ENCODE measurements at places on chromosomes 5 and 9.

DNA sequence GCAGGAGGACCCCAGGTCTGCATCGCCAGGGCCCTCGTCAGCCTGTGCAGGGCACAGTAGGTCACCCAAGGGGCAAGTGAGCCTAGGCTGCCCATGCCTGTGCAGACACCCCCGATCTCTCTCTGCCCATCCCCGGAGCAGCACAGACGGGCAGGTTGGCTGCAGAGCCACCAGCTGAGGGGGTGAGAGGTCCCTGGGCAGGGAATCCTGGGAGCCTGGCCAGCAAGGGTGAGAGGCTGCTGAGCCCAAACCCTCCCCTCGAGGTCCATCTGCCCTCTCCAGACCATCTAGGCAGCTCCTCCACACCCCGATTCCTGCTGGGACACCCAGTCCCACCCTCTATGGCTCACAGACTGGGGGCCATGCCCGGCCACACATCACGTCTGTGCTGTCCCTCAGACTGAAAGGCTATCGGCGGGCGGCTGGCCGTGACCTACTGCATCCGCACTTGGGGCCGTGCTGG lies 2.8 kb upstream of the DPP7 start:
- no peak for DNase-seq

- DNase-seq, result no peak
Observed at GRCh38 chr5:94093300-94093699, 351.9 kb upstream of the POU5F2 start.

GRCh38 chr5:13860146-13860545 lies 84.3 kb downstream of the DNAH5 start:
- no peak for DNase-seq

- no peak for DNase-seq
Observed at GRCh38 chr9:137221506-137222111, 431 bp downstream of the RNF208 start.

DNA sequence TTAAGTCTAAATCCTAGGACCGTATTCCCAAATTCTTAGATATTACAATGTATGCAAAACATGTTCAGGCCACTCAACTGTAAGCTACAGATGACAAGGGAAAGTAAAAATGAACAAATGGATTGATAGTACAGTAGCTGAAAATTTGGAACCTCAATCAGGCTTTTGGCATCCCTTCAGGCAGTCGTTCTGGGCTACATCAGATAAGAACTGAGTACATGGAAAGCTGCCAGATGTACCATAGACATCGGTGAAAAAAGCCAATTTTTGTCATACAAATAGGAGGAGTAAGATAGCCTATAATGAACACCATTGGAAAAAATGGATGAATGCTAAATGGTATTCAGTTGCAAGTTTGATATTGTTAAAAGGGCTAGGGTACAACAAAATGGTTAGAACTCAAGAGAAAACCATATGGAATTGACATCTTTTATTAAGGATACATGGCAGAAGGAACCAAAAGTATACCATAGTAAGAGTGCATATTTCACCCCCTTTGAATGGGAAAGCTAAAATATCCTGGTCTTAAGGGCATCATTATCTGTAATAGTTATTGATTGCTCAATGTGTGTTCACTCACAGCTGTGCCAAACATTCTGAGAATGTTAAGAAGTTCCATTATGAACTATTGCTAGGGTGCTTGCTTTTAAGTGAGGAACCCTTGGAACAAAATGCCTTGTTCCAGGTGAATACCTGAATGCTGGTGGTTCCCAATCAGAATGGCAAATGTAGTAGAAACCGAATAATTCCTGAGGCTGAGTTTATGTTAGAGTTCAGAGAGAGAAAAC lies 86.4 kb downstream of the NR3C1 start:
- peak; percentile 45 for DNase-seq

- no peak for DNase-seq
Observed at GRCh38 chr5:37121465-37121864, 127.7 kb downstream of the CPLANE1 start.

Data from brain microvascular endothelial cell (primary cell).